Activated naive CD8-positive, alpha-beta T cell treated with anti-CD3 and anti-CD28 coated beads, Interleukin-2, amount 10 ng/mL, durations not matched to agents 7 days and 5 days (primary cell): ENCODE measurements at places on chromosomes 2 and 18. TPM values are rescaled to one million over a fixed set of nuclear protein-coding genes. Genes with fewer than 3 reads are reported as not detected.

The RGPD3 gene
- not detected for total RNA-seq

GRCh38 chr2:6780765-6781274 is 84.9 kb downstream of the CMPK2 start:
- H3K4me3 ChIP-seq = peak overlapping the region; percentile 26
- no peak overlapping the region for H3K27ac ChIP-seq
- peaks cover 6% of the 10 kb centered on the region for H3K27me3 ChIP-seq
- DNase-seq = no peak

- H3K4me1 ChIP-seq = no peaks in the 10 kb centered on the region
- H3K36me3 ChIP-seq = peaks cover 27% of the 10 kb centered on the region
- H3K27me3 ChIP-seq = no peaks in the 10 kb centered on the region
- H3K27ac ChIP-seq = no peak overlapping the region
Observed at GRCh38 chr2:159267921-159268320, 18.6 kb downstream of the WDSUB1 start.

GRCh38 chr2:134216152-134216829 is 37.6 kb upstream of the MGAT5 start:
- no peak overlapping the region for H3K4me3 ChIP-seq
- no peaks in the 10 kb centered on the region for H3K27me3 ChIP-seq
- no peak for DNase-seq
- peaks cover 47% of the 10 kb centered on the region for H3K4me1 ChIP-seq
- H3K27ac ChIP-seq = no peak overlapping the region
- H3K36me3 ChIP-seq = peaks cover 11% of the 10 kb centered on the region
